ENCODE measurements at places on chromosomes 2 and 18.

- no peak for DNase-seq
These were observed 78.4 kb downstream of the DTNB start for GRCh38 chr2:25594991-25595390.

DNA sequence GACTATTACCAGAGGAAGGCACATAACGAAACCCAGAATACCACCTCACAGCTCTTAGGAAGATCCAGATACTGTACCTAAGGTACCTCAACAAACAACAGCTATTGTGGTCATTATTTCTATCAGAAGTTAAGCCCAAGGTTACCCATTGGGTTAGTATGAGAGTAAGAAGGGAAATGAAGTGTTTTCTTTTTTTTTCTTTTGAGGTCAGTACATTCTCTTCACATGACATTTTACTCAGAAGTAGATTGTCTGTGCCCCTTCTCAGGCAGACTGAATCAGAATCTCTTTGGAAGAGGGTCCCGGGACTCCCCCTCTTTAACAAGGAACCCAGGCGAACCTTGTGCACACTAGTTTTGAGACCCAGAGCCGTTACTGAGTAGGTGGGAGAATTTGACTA lies 233.7 kb upstream of the CXCR4 start:
- DNase-seq = no peak

GRCh38 chr2:209411718-209412117 lies 12.1 kb upstream of the MAP2 start:
- DNase-seq = peak; percentile 79

GRCh38 chr2:120404941-120405758 lies 59.2 kb downstream of the INHBB start:
- no peak for DNase-seq

GRCh38 chr18:79585395-79586370 lies 93.9 kb upstream of the CTDP1 start:
- no peak for DNase-seq

DNA sequence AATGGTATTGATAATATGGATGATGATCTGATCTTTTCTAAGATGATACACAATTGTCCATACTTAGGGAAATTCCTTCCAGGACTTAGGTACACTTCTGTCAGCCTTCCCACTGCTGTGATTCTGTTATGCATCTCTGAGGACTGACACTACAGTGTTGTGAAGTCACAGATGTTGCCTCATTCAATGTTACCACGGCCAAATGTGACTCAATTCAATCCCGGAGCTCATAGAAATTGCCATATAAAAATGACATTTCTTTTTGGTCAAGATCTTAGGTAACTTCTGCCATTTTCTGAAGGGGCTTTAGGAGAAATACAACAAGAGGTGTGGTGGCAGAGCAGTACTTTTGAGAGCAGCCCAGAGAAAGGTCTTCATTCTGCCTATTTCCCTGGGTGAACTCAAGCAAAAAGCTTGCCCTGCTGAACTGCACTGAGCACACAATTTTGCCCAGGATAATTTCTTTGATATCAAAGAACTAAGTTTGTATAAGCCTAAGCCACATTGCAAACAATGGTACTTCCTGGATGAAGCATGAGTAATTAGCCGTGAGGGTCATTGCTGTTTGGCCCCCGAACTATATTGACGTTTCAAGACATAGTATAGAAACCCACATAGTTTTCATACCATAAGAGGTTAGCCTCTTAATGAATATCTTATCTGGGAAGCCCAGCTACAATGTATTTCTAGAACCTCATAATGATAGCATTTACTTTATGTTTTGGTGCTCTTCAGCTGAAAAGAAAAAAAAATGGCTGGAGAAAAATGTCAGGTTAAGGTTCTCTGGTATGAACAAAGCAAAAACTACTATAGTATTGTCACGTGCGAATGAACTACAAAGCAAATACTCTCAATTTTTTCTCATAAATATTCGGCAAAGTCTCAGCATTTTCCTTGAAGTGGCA lies 437.4 kb downstream of the MEIS1 start:
- peak; percentile 35 for DNase-seq

GRCh38 chr2:26770986-26771586 lies 7.0 kb downstream of the SLC35F6 start:
- peak; percentile 89 for DNase-seq

GRCh38 chr18:76177160-76177559 lies 317.9 kb downstream of the ZNF516 start:
- no peak for DNase-seq

DNA sequence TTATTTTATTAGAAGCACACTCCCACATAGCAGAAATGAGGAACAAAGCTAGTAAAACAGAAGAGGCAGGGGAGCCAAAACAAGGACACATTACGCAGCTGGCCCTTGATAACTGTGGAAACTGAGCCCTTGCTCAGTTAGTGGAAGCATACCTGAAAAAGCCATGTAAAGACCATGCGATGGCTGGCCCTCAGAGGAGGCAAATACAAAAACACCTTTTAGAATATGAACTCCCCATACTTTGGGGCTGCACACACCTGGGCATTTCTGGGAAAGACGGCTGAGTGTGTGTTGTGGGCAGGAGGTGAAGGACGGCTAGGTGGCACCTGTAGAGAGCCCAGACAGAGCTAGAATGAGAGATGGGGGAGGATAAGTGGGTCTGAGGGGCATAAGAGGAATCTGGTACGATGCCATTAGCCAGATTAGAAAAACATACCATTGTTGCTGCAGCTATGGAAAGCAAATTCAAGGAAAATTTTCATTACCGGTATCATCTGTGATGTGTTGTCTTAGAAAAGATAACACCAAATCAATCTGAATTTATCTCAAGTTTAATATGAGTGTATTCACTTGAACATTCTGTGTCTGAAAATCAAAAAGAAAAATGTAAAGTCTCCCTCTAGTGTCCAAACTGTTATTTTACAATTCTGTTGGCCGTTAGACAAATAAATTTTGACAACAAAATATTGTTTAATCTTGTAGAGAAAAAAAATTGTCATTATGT lies 45.2 kb upstream of the SULT1C3 start:
- DNase-seq = peak; percentile 19

GRCh38 chr2:27494284-27494943 lies 586 bp downstream of the FNDC4 start:
- DNase-seq = no peak

GRCh38 chr2:82055846-82056245 lies 1751.3 kb upstream of the LRRTM1 start:
- no peak for DNase-seq

DNA sequence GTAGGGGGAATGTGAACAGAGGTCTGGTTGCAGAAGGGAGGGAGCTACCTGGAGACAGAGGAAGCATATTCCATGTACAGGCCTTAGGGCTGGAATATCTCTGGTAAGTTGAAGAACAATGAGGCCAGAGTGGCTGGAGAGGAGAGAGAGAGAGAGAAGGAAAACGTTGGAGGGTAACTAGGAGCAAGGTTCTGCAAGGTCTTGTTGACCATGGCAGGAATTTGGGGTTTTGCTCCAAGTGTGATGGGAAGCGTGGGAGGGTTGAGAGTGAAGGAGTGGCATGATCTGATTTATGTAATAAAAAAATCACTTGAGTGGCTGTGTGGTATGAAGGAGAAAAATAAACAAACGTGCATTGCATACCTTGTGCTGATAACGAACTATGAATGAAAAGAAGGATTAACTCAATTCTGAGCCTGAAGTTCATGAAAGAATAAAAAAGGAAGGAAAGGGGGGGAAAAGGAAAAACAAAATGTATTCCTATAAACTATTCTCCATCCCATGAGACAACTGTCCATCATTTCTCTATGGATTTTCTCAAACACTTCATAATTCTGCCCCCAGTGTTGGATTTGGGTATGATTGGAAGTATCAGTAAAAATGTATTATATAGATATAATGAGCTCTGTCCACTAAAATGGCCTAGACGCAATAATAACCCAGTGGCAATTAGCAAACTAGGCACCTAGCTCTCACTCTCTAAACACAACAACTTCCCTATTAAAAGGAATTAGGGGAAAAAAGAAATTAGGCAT lies 59.7 kb upstream of the PMAIP1 start:
- no peak for DNase-seq

GRCh38 chr2:3461801-3462492 lies 57.4 kb downstream of the ADI1 start:
- peak; percentile 61 for DNase-seq

GRCh38 chr2:88452980-88453582 lies 588 bp upstream of the FOXI3 start:
- peak; percentile 15 for DNase-seq

DNA sequence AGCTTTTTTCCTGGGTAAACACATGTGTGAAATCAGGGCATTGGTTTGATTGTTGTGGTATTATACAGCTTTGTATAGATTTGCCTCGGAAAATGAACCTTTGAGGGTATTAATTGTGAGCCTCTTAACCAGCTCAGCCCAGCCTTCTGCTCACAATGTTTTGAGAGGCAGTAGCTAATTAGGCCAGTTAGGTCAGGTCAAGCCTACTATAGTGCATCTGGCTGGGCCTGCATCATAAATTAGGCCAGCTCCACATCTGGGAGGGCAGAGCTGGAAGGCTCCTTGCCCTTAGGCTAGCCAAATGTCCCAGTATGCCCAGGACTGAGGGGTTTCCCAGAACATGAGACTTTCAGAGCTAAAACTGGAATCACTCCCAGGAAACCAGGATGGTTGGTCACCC lies 43.0 kb downstream of the LRATD1 start:
- no peak for DNase-seq

DNA sequence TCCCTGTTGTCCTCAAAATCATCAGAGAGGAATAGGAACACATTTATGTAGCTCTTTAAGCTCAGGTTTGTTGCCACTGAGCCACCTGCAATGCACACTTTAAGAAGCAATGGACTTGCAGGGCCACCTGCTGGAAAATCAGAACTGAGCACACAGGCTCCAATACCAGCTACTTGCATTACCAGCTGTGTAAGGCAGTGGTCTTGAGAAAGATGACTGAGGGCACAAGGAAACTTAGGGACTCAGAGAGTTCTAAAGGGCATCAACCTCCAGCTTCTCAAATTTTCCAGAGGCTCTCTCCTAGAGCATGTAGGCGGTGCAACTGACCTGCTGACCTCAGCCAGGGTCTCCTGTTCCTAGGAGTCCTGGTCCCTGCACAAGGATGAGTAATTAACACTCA lies 2.5 kb upstream of the CNDP2 start:
- DNase-seq = peak; percentile 86

GRCh38 chr2:200747668-200748618 lies 63.8 kb upstream of the BZW1 start:
- DNase-seq = no peak

DNA sequence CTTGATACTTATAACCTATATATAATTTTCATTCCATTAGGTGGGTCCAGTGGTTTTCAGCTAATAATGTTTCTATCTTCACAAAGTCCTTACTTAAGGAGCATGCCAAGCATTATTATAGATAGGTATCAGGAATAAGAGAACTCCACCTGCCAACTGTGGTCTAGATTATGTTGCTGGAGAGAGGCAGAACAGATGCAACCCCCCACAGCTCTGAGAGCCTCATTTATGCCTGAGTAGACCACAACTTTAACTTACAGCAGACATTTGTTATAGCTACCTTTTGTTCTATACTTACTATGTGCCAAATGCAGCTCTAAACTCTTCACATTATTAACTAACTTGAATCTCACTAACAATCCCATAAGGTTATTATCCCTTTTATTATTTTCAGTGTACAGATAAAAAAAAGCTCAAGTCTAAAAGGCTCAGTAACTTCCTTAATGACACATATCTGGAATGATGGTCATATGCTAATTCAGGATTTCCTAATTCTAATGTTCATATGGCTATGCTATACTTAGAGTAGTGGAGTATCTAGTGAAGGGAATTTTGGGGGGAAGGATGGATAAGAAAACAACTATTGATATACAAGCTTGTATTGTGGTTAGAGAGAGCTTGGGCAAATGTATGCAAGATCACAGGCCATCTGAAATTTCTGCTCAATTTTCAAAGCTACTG lies 119.1 kb upstream of the RND3 start:
- DNase-seq = peak; percentile 63

DNA sequence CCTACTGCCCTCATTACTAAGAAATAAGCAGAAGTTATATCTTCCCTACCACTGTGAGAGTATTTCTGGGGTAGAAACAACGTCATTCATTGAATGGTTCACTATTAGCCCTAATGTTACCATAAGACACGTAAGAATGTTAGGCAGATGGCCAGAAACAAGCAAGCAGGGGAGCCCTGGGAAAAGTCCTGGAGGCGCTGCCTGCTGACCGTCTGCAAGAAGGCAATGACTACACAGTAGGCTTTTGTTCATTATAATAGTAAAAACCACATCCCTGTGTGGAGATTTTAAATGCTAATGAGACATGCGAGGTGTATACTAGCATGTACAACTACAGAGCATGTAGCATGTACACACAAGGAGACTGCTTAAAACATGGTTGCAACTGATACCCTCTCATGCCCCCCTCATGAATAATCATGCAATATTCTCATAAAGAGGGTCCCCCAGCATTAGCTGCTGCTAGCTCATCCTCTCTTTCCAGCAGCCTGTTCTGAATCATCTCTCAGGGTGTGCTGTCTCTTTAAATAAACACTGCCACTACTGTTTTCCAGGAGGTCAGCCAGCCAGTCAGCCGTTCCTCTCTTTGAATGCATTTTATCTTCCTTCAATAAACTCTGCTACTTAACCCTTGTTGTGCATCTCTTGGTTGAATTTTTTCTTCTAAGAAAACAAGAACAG lies 23.6 kb downstream of the SUCLG1 start:
- DNase-seq = no peak

GRCh38 chr2:85889627-85890281 lies 964 bp upstream of the ST3GAL5 start:
- no peak for DNase-seq

DNA sequence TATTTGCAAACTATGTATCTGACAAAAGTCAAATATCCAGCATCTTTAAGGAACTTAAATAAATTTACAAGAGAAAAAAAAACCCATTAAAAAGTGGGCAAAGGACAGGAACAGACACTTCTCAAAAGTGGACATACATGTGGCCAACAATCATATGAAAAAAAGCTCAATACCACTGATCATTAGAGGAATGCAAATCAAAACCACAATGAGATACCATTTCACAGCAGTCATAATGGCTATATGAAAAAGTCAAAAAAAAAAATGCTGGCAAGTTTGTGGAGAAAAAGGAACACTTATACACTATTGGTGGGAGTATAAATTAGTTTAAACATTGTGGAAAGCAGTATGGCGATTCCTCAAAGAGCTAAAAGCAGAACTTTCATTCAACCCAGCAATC lies 130.3 kb upstream of the LHCGR start:
- no peak for DNase-seq

DNA sequence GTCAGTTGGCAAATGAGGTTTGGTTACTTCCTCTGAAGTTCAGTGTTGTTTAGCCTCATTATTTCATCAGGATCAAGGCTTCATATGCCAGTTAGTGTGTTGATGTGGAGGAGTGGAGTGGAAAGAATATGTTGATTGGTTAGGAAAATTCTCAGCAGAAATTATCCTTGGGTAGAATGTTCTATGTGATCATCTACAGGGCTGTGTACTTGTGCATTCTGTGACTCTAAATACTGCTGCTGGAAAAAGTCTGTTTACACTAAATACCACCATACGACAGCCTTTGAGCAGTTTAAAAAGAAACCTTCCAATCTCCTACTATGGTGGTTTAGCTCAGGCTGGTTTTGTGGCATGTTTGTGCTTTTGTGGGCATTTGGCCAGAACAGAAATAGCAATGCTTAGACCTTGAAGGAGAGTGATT lies 25.8 kb downstream of the CAB39 start:
- DNase-seq = no peak

- DNase-seq = peak; percentile 82
These were observed 27.5 kb upstream of the FAM237A start for GRCh38 chr2:206614811-206615210.

Data from epithelial cell of esophagus (primary cell).